Stimulated activated CD4-positive, alpha-beta T cell treated with anti-CD3 and anti-CD28 coated beads, Interleukin-12 subunit alpha, Interleukin-12 subunit beta, amount 100 ng/mL, for 24 hours (primary cell): ENCODE measurements at places on chromosomes 1 and 21.

DNA sequence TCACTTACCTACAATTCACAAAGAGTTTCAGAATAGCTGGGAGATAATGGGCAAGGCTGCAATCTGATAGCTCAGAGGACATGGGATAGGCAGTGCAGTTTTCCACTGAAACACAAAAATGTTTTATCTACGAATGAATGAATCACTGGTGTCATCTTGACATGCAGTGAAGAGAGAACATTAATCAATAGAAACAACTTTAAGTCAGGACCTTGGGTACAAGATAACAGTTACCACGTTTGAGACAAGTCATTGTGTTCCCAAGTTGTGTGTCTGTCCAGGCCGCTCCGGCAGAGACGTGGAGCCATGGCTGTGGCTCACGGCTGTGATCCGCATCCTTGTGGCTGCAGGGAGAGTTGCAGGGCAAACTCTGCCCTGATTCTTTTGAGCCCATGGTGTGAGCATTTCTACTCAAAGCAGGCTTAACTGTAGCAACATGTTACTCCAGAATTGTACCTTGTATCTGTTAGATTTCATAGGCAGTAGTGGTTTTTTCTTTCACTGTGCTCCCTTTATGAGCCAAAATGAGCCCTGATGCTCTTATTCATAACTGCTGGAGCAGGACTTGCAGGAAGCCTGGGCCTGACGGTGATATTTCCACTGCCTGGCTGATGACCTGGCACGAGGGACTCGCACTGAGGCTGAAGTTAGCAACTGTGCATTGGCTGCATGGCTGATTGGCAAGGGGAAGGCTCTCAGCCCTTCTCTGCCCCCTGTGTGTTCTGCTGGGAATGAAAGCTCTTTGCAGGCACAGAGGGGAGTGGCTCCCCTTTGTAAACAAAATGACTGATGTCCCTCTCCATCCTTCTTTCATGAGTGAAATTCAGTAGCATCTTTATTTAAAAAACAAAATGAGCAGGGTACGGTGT, 465.2 kb downstream of the AJAP1 start:
- DNase-seq: no peak

GRCh38 chr1:242764161-242764560, 239.7 kb upstream of the PLD5 start:
- DNase-seq: no peak

DNA sequence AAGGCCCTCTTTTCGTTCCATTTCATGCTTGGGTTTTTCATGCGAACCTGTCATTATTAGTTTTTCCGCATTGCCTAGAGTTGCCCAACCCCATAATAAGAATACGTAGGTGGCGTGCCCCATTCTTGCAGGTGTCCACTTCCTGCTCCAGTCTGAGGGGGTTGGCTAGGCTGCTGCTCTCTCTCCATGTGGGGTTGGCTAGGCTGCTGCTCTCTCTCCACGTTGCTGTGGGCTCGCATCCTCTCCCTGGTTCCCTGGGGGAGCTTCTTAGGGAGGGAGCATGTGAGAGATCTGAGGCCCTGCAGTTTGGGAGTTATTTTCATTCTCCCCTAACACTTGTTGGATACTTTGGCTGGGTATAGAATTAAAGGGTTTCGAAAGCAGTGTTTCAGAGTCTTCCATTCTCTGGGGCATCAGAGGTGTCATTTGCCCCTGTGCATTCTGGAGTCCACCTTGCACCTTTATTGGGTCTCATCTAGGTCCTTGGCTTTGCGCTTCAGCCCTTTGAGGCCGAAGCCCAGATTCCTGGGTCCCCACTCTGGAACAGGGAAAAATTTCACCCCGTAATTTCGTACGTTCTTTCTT, 8.6 kb downstream of the C1orf35 start:
- no peak for DNase-seq

DNA sequence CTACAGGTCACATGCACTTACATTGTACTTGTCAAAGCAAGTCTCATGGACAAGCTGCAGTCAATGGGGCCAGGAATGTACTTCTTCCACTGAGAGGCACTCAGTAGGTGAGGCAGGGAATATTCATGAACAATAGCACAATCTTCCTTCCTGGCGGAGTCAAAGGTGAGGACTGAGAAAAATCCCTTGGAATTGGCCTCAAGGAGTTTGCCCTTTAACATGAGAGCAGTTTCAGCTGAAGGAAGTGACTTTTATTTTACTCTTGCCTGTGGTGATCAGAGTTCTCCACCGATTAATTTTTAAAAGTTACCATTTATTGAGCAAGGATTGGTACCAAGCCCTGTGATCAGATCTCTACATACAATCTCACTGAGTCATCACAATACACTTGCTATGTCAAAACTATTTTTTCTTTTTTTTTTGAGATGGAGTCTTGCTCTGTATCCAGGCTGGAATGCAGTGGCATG, 11.2 kb upstream of the AK2 start:
- no peak for DNase-seq

DNA sequence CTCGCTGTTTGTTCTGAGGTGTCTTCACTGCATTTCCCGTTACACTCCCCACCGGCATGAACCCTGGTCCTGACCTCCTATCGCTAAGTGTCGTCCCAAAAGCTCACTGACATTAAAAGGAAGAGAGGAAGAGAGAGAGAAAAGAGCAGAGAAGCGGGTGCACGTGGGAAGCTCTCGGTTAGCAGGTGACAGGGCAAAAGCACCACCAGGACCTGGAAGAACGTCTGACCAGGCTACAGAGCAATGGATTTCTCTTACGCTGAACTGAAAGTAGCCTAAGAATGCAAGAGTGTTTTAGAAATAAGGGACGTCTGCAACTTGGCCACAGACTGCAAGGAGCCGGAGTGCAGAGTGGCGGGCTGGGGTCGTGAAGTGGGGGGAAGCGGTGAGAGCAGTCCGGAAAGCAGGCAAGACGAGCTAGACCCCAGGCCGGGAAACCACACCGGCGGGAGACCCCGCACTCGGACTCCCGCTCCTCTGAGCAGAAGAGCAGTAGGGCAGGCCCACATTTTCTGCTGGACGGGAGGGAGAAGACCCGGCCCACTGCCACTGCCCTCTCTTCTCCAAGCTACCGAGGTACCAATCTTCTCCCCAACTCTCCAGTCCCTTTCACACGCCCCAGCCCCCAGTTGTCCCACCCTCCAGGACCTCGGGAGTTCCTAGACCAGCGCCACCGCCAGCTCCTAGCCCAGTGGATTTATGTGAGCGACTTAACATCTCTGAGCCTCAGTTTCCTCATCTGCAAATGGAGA, 8.3 kb upstream of the MPZL1 start:
- peak; percentile 17 for DNase-seq

GRCh38 chr1:176701151-176701866, 238.3 kb downstream of the PAPPA2 start:
- DNase-seq: no peak

DNA sequence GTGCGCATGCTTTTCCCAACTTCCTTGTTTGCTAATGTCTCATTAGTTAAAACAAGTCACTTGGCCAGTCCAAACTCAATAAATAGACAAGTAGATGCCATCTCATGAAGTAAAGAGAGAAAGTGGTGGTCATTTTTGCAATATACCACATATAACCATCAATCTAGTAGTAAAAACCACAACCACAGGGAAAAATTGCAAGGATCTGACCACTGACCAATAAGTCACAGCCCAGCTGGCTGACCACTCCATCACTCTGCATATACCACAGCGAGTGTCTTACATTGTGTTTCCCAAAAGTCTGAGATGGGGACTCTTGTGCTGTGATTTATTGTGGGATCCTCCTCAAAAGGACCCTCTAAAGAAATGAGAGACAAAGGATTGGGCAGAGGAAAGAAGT, 76.0 kb downstream of the FH start:
- no peak for DNase-seq

- DNase-seq: no peak
Measured at GRCh38 chr1:78291872-78292271, 198.9 kb upstream of the PTGFR start.

DNA sequence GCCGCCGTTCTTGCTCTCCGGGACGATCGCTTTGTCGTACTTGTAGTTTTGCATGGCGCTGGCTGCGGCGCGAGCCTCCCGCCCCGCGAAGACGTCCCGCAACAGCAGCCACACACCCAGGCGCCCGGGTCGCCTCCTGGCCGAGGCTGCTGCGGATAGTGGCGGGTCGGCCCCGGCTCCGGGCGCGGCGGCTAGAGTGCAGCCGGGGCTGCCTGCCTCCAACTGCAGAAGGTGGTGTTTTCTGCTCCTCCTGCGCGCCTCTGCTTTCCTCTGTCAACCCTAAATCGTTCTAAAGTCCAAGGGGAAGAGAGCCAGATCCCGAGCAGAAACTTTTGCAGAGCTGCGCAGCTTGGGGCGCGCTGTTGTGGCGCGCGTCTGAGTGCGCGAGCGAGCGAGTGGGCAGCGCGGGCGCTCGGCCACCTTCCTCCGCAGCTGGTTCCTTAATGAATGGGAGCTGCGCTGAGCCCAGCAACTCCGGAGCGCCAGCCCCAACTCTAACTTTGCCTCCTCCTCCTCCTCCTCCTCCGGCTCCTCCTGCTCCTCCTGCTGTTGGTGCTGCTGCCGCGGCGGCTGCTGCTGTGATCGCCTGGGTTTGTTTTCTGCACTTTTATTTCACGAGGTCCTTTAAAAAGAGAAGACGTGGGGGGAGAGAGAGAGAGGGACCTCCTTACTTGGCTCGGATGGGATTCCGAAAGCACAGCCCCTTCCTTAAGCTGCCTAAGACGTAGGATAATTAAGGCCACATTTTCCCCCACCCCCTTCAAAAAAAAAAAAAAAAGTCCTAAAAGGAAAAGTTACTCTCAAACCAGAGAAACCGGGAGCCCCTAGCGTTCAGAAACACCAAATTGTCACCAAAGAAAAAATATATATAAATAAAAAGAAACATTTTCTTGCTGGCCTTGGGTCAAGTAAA, at the start of gene PLPP3:
Gene PLPP3, minus strand, starts transcription at position 601 of the 913 bp plus-strand sequence. Its CDS starts 547 bp downstream, at position 54.
- no peak for DNase-seq
